ENCODE measurements at places on chromosomes 12 and 14.
A peak's percentile ranks its signal among the peaks of the same experiment; 100 is the strongest.

DNA sequence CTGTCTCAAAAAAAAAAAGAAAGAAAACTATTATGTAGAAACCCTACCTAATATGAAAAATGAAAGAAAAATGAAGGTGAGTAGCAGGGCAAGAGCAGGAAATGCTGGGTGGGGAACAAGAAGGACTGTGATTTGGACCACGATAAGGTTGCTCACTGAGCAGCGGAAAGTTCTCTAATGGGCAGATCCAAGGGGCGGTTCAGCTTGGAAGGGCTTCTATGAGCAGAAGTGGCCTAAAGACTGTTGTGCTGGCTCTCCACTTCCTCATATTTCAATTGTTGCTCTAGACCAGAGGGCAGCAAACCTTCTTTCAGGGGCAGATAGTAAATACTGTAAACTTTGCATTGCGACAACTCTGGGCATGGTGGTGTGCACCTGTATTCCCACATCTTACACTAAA lies 16.3 kb upstream of the NFYB start:
- DNase-seq = no peak

DNA sequence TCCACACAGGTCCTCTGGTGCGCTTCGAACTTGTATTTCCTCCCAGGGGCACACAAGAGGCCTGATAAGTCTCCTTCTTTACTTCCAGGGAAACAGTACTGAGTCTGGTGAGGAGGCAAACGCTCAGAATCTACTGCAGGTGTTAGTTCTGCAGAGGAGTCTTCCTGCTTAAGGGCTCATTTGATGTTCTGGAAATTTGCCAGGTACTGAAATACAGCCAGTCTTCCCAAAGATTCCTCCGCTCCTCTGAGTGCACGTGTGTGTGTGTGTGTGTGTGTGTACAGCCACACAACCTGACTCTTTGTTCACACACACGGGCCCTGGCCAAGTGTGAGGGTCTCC lies 92.0 kb downstream of the FBXL14 start:
- peak; percentile 18 for DNase-seq

GRCh38 chr14:21923820-21924219 lies 250.2 kb upstream of the OR4E1 start:
- no peak for DNase-seq

DNA sequence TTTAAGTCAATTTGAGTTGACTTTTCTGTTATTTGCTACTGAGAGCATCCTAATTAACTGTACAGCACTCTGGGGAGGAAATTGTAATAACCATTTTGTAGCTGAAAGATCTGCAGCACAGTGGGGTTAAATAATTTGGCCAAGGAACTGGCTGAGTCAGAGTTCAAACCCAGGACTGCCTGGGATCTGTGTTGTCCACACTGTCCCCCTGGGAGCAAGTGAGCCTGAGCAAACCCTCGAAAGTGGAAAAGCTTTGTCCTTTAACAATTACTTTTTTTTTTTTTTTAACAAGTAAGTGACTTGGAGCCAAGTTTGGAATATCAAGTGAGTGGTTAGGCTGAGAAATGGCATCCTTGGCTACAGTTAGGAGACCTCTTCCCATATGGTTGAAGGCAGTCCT lies 247.2 kb upstream of the CCDC196 start:
- no peak for DNase-seq

DNA sequence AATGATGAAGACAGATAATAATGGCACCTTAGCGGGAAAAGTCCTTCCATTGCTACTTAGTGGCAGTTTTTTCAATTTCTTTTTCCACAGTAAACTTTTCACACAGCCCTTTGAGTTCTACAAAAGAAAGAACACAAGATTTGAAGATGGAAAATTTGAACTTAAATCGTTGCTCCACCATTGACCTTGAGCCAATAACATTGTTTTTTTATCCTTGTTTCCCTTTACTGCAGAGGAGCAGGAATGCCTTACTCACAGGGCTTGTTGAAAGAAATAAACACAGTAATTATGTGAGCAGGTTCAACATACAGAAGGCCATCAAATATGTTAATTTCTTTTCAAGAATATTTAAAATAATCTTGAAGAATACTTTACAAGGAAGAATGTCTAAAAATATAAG lies 181.5 kb upstream of the KRR1 start:
- no peak for DNase-seq

- no peak for DNase-seq
Measured at GRCh38 chr12:6016756-6017155, 71.7 kb upstream of the ANO2 start.

GRCh38 chr12:126069549-126070165 lies 1004.4 kb downstream of the AACS start:
- no peak for DNase-seq
